Right kidney (tissue), 9 donors: ENCODE measurements at places on chromosomes 3 and 15.

- no peak for DNase-seq
Observed at GRCh38 chr3:12578742-12579141, 21.9 kb downstream of the MKRN2 start.

DNA sequence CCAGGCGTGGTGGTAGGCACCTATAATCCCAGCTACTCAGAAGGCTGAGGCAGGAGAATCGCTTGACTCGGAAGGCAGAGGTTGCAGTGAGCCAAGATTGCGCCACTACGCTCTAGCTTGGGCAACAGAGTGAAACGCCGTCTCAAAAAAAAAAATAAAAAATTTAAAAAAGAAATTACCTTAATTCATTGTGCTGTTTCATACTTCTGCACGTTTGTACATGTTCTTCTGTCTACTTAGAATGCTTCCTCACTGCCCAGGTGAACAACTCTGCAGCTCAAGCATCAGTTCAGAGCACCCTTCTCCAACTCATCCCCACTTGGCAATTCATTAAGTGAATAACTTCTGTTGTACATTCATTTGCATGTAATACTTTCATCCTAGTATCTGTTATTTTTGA, 14.0 kb downstream of the CAPN7 start:
- DNase-seq: no peak

GRCh38 chr3:48034000-48034516, 17.8 kb upstream of the MAP4 start:
- no peak for DNase-seq

DNA sequence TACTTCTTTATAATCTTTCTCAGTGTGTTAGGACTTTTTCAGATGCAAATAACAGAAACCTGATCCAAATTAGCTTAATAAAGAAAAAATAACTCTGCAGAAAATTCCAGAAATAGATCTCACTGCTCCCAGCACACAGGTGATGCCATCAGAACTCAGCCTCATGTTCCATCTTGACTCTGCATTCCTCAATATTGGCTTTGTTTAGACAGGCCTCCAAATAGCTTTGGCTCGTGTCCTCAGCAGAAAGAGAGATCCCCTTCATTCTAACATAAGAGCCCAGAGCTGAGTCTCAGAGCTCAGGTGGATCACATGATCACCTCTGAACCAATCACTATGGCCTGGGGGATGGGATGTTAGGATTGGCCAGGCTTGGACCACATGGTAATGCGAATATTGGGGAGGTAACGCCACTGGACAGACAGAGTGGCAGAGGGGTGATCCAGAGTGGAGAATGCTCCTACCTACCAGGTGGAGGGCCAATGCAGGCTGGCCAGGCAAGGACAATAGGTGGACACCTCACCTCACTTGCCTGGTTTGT, 46.6 kb upstream of the TBC1D21 start:
- DNase-seq: no peak

DNA sequence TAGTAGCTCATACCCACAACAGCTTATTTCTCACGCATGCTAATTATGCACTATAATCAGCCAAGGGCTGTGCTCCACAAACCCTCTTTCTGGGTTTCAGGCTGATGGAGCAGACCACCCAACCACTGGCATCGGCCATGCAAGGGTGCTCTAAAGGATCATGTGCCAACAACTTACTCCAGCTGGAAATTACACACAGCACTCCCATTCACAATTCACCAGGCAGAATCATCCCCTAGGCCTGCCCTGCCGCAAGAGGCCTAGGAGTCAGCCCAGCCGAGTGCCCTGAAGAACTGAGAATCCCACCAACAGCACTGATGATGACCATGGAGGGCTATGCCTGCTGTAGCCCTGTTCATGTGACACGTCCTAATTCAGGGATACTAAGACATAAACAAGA, 216.2 kb upstream of the CHRNA7 start:
- DNase-seq: no peak

- DNase-seq: no peak
Observed at GRCh38 chr3:62098646-62099365, 274.5 kb downstream of the FEZF2 start.

GRCh38 chr3:59513570-59513969, 463.7 kb upstream of the CFAP20DC start:
- DNase-seq: no peak

DNA sequence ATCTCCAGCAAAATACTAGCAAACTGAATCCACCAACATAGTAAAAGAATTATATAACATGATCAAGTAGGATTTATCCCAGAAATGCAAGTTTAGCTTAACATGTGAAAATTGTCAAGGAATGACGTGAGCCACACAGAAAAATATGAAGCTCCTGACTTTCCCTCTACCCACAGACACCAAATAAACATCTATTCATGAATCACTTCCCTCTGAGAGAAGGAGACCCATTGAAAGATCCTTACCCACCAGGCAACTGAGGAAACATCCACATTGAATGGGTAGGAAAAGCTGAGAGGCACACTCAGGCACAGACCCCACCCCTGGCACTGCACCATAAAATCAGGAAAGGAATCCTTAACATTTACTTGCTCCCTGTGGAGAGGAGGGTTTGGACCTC, 102.2 kb upstream of the MANF start:
- no peak for DNase-seq

DNA sequence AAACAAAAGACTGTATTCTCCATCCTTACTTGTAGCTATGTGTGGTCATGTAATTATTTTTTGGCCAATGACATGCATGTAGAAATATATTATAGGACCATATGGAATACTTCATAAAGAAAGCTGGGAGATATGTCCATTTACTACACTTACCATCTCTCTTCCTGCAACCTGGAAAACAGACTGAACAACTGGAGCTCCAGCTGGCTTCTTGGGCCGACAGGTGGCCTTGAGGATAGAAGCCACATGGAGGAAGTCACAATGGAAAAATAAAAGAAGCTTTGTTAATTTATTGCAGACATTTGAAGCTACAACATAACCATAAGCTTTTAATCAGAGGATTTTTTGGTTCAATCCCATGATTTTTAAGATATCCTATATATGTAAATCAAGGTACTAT, 167.9 kb upstream of the CBLB start:
- DNase-seq: no peak

DNA sequence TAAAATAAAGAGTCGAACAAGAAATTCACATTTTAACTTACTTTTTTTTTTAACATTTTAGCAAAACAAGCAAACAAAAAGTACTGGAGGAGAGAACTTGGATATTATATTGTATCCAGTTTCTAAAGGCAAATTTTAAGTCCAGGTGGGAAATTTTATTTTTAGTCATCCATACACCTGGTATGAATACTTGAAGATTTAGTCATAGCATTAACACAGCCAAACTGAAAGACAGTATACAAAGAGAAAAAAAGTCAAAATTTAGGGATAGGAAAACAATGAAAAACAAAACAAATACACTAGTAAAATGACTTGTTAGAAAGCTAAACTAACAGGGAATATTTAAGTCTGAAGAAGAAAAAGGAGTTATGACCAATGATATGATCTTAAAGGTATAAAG, 69.1 kb downstream of the PROS1 start:
- no peak for DNase-seq

- no peak for DNase-seq
Observed at GRCh38 chr15:41934843-41935242, 37.5 kb downstream of the EHD4 start.

GRCh38 chr3:103644450-103644849, 1209.6 kb downstream of the ZPLD1 start:
- DNase-seq: no peak

DNA sequence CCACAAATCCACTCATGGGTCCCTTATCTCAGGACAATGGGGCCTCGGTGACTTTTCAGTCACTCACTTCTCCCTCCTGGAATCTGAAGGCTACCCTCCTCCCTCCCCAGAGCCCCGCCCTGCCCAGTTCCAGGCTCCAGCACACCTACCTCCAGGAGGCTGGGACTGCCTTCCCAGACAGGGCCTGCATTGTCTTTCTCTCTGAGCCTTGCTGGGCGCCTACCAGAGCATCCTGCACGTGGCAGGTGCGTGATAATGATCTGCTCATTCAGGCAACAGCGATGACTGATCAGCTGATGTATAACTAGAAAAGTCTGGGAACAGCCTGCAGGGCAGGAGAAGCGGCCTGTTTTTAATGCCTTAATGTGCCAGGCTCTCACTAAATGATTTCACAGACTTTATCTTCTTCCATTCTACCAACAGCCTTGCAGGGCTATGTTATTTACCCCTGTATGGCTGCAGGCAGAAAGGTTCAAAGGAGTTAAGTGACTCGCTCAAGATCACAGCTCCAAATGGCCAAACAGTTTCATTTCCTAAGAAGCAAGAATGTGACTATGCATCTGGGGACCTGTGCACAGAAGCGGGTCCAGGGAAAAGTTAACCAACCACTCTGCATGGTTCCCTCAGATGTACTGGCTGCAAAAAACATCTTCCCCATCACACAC, 6.3 kb downstream of the ADAMTS17 start:
- DNase-seq: no peak

- no peak for DNase-seq
Observed at GRCh38 chr15:83320844-83321243, 36.4 kb upstream of the BNC1 start.

DNA sequence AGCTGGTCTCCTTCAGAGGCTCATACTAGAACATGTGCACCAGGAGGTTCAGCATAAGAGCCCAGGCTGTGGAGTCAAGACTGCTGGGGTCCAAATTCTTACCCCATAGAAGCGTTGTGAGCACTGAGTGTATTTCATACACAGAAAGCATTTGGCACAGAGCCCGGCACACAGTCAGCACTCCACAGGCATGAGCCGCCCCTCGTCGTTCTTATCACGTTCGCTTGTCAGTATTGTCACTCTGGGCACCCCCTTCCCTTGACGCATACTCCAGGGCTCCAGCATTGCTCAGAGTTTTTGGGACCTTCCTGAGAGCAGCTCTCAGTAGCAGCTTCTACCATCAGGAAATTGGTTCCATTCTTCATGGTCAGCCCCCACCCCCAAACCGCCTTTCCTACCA, 25.2 kb downstream of the CORO2B start:
- DNase-seq: no peak

DNA sequence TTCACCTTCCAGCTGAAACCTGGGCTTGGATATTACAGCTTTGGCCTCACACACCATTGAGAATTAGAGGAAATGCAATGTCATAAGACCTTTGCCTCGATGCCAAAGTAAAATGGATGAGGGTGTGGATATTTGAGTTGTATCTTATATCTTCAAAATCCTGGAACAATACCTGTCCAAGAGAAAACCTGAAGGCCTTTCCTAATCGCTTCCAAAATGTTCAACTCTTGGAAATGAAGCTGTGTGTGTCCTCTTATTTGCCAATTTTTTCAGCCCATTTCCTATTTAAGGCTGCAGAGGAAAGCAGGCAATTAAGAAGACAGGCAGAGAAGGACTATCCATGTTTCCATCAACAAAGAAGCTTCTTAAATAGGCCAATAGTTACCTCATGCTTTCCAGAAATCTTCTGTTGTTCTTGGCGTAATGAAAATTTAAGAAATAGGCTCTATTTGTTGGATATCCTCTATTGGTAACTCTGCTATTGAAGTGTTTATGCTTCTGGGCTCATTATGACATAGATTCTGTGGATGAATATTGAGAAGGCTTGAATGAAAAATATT, 99.5 kb upstream of the ZBTB20 start:
- DNase-seq: no peak

DNA sequence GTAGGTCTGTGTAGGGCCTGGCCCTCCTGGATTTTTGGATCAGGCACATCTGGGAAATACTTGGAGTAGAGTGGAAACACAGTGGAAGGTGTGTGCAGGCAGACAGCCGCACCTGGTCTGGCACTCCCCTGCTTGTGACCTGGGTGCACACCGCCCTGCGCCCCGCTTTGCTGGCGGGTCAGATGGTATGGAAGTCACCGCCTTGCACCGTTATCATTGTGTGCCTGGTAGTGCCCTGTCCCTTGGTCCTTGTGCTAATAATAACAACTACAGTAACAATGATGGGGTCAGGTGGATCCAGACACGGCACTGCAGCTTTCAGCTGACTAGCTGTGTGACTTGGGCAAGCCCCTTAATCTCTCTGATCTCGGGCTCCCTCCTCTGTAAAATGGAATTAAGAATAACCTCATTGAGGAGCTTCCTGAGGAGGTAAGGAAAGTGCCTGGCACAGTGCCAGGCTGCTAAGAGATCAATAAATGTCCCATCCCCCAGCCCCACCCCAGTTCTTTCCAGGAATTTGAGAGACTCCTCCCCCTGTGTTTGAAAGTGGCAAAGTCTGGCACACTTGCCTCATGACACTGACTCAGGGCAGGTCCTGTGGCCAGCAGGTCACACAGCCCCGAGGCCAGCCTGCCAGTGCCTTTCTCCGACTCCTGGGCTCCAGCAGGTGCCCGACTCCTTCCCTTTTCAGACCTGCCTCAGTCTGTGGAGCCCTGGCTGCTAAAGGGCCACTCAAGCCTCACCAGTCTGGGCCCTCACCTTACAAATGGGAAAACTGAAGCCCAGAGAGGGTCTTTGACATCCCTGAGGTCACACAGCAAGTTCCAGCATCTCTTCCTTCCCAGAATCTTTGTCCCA, 9.8 kb downstream of the ISG20 start:
- DNase-seq: no peak

DNA sequence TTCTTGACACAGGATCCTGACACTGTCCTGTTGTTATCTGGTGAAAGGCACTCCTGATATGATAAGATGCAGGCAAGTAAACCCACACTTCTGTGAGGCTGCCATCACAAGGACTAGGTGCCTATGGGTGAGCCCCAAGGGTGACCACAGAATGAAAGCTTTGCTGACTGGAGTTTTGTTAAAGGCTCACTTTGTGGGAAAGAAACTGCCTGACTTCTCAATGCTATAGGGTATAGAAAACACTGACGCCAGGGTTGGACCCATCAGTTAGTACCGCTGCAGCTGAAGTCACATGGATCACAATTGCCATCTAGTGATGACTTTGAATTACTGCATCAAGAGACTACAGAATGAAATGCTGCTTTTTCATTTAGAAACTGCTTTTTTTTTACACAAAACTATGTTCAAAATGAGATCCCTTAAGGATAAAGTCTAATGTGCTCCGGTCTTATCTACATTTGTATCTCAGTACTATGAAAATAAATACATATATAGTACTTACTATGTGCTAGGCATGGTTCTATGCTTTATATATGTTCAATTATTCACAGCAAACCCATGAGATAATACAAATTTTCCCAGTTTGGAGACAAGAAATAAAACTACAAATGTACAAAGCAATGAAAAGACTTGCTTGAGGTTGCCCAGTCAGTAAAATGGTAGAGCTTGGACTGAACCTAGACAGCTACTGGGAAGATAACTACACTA, 64.2 kb upstream of the CMSS1 start:
- peak; percentile 25 for DNase-seq

- DNase-seq: no peak
Observed at GRCh38 chr15:50224606-50225005, 40.9 kb downstream of the HDC start.

DNA sequence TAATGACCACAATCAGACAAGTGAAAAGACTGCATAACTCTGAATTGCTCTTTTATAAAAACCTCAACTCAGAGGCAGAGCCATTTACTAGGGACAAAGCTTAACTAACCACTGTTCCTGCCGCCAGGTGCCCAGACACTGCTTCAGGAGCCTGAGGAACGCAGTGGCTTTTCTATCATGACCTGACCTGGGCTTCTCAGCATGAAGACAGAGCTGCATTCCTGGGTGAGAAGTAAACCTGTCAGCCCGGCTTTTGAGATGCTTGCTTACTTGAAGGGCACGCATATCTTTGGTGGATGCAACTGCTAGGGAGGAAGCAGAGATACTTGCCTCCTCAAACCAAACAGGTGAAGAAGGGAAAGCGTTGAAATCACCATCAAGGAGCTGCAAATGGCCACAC, 7.9 kb downstream of the LRRC31 start:
- DNase-seq: no peak
